Natural killer cell (primary cell): ENCODE measurements at places on chromosomes 1 and 21. TPM values are rescaled to one million over a fixed set of nuclear protein-coding genes. Genes with fewer than 3 reads are reported as not detected.

GRCh38 chr1:201591981-201592380, 53.1 kb downstream of the NAV1 start:
- no peak overlapping the region for H3K27ac ChIP-seq
- no peaks in the 10 kb centered on the region for H3K27me3 ChIP-seq
- H3K4me1 ChIP-seq: no peaks in the 10 kb centered on the region
- no peaks in the 10 kb centered on the region for H3K36me3 ChIP-seq
- no peak overlapping the region for H3K4me3 ChIP-seq
- no peak for DNase-seq

GRCh38 chr1:152926091-152926490, 17.7 kb downstream of the IVL start:
- H3K27me3 ChIP-seq: no peaks in the 10 kb centered on the region

- DNase-seq: no peak
- H3K27me3 ChIP-seq: no peaks in the 10 kb centered on the region
- H3K4me3 ChIP-seq: no peak overlapping the region
- no peaks in the 10 kb centered on the region for H3K4me1 ChIP-seq
- peaks cover 13% of the 10 kb centered on the region for H3K36me3 ChIP-seq
- H3K27ac ChIP-seq: no peak overlapping the region
These were observed 47.8 kb downstream of the LCA5L start for GRCh38 chr21:39397646-39398385.

DNA sequence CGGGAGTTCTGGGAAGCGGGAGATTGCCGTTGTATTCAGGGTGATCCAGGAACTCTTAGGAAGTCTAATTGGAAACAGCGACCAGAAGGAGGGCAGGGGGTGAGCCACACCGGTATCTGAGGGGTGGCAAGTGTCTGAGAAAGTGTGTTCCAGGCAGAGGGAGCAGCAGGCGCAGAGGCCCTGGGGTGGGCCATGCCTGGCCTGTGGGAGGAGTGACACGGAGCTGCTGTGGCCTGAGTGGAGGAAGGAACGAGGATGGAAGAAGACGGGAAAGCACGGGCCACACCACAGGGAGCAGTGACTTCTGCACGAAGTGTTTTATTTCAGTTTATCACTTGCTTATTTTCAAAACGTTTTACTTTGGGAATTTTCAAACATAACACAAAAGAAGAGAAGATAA, 11.3 kb downstream of the PER3 start:
- peaks cover 6% of the 10 kb centered on the region for H3K36me3 ChIP-seq
- DNase-seq: no peak
- H3K4me3 ChIP-seq: no peak overlapping the region

DNA sequence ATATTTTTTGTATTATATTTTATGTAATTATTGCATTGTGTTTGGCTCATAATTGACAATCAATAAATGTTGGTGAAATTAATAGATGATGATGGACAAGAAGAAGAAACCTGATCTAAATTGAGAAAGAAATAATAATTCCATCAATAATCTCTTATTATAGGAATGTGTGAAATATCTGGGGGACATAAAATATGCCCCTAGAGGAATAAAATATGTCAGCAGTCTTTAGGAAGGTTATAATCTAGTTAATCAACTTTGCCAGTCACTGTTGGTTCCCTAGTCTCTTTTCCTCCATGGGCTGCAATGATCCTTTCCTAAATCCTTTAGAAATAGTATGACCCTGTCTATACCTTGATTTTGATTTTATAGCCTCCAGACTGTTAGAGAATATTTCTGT, 549.7 kb upstream of the ADGRL4 start:
- no peaks in the 10 kb centered on the region for H3K4me1 ChIP-seq
- no peak overlapping the region for H3K4me3 ChIP-seq
- no peak for DNase-seq
- H3K36me3 ChIP-seq: no peaks in the 10 kb centered on the region

- no peak for DNase-seq
- H3K27me3 ChIP-seq: no peaks in the 10 kb centered on the region
- no peaks in the 10 kb centered on the region for H3K4me1 ChIP-seq
- no peak overlapping the region for H3K4me3 ChIP-seq
These were observed 28.0 kb downstream of the AGBL4 start for GRCh38 chr1:49995734-49996133.

DNA sequence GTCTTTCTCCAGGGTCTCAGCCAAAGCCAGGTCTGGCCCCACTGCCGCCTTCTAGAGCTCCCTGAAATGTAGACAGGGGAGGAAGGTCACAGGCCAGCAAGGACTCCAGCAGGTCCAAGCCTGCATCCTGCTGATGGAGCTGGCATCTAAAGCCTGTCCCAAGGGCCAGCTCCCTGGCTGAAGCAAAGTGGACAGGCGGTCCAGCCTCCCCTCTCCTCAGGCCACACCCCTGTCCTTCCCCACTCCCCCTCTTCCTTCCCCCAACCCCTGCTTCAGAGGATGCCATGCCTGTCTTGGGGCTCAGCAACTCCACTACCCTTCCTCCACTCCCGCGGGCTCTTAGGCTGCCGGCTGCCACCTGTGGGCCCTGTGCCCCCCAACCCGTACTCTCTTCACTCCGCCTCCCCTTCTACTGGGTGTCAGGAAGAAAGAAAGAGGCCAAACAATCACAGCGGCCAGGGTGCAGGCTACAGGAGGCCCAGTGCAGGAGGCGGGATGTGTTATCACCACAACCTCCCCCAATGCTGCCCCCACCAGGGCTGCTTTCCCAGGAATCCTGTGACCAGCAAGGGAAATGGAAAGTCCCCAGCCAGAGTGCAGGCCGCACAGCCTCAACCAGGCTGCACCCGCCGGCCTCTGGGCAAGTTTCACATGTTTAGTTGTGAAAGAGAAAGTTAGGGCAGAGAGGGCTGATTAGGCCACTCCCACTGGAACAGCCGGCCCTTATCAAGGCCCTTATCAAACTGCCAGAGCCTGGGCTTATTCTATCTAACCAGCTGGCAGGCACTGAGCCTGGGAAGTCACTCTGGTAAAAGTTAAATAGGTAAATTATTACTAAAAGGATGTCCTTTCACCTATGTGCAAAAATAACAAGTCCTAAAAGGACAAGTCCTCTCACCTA, 34.1 kb downstream of the ACOT7 start:
- no peaks in the 10 kb centered on the region for H3K27me3 ChIP-seq
- H3K4me1 ChIP-seq: peaks cover 49% of the 10 kb centered on the region
- no peaks in the 10 kb centered on the region for H3K36me3 ChIP-seq
- peak; percentile 53 for DNase-seq

DNA sequence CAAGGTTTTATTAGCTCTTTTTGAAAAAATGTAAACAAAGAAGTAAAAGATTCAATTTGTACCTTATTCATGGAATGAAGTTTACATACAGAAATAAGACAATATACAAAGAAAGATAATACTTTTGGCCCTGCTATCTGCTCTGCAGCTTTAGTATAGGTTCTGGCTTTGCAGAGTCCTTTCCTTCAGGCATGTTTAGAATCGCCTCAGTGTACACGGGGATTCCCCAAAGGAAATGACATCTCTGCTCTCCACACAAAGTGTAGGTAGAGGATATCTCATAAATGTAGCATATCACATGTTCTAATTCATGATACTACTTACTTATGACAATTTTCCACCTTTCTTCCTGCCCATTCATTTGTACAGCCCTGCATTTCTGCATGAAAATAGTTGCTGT, 222.6 kb upstream of the DPYD start:
- H3K36me3 ChIP-seq: no peaks in the 10 kb centered on the region
- H3K27ac ChIP-seq: no peak overlapping the region
- no peak overlapping the region for H3K4me3 ChIP-seq
- no peaks in the 10 kb centered on the region for H3K27me3 ChIP-seq
- no peak for DNase-seq
- H3K4me1 ChIP-seq: no peaks in the 10 kb centered on the region

DNA sequence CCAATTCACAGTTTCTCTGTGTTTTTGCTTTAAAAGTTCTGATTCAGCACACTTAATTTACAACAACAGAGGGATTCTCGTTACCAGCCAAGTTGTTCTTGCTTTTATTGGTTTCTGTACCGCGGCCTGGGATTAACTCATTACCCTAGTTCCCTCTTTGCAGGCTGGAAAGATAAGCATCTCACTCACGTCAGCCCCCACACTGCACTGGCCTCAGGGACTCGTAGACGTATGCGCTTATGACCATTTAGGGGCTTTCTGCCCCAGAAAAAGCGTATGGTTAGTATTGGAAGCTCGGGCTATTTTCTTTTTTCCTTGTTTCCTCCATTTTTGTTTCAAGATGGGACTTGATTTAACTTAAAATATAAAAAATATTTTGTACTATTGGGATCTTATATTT, 76.0 kb downstream of the POFUT2 start:
- H3K4me3 ChIP-seq: no peak overlapping the region
- no peak for DNase-seq
- H3K27me3 ChIP-seq: no peaks in the 10 kb centered on the region
- H3K27ac ChIP-seq: no peak overlapping the region
- H3K4me1 ChIP-seq: peaks cover 19% of the 10 kb centered on the region

JAM2 gene
- total RNA-seq: not detected

DMBX1 gene
- total RNA-seq: not detected

MROH7 gene
- 0.33 TPM for total RNA-seq

CD58 gene
- total RNA-seq: 28.6 TPM

AXDND1 gene
- 2.0 TPM for total RNA-seq

SLC30A1 gene
- total RNA-seq: 12.1 TPM
